G401 (cell line): ENCODE measurements at places on chromosomes 7 and 10. TPM values are rescaled to one million over a fixed set of nuclear protein-coding genes. Genes with fewer than 3 reads are reported as not detected.

SP4 gene
- 8.3 and 13.8 TPM in 2 replicates for total RNA-seq

CRYGN gene
- total RNA-seq, result not detected in 2 replicates

AFAP1L2 gene
- total RNA-seq, result 0.10 TPM in 1 of 2 replicates, not detected in the other

MORN4 gene
- total RNA-seq, result 15.6 and 18.8 TPM in 2 replicates

LMTK2 gene
- total RNA-seq, result 5.8 and 9.4 TPM in 2 replicates

PDGFA gene
- total RNA-seq, result 0.34 and 2.6 TPM in 2 replicates

FGFBP3 gene
- 248 and 252 TPM in 2 replicates for total RNA-seq

SNX10 gene
- 32.3 and 34.1 TPM in 2 replicates for total RNA-seq

SLC26A4 gene
- 0.03 TPM in 1 of 2 replicates, not detected in the other for total RNA-seq

GIMAP1 gene
- not detected in 2 replicates for total RNA-seq

TEX36 gene
- total RNA-seq, result not detected in 2 replicates

KLF14 gene
- not detected in 2 replicates for total RNA-seq

STK17A gene
- total RNA-seq, result 146 and 170 TPM in 2 replicates

SFTPA2 gene
- not detected in 2 replicates for total RNA-seq

OR13A1 gene
- not detected in 2 replicates for total RNA-seq

GOLGA7B gene
- 0.12 TPM in 1 of 2 replicates, not detected in the other for total RNA-seq
